ENCODE measurements at places on chromosomes 7 and 10.

- peak; percentile 70 for DNase-seq
Observed at GRCh38 chr7:66187905-66188304, 17.2 kb upstream of the TPST1 start.

DNA sequence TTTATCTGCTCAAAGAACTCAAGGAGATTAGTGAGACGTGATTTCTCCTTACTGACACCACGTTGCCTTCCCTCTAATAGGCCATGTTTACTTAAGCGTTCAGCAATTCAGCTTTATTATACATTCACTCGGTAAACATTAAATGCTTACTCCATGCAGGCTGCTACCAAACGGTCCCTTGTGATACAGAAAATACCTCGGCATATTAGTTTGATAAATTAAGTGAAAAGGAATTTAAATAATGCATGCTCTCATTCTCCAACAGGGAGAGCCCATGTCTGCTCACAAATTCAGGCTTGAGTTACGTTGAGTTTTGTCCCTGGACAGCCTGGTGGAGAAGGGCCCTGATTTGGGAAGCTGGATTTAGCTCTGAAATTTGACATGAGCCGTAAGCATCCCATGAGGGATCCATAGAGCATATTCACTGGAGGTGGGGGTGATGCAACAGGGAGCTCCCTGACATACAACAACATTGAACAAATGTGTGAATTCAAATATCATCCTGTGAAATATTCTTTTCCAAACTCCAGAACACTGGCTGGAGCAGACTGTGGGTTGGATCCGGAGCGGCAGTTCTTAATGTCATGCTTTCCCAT lies 86.3 kb downstream of the TBXAS1 start:
- no peak for DNase-seq

DNA sequence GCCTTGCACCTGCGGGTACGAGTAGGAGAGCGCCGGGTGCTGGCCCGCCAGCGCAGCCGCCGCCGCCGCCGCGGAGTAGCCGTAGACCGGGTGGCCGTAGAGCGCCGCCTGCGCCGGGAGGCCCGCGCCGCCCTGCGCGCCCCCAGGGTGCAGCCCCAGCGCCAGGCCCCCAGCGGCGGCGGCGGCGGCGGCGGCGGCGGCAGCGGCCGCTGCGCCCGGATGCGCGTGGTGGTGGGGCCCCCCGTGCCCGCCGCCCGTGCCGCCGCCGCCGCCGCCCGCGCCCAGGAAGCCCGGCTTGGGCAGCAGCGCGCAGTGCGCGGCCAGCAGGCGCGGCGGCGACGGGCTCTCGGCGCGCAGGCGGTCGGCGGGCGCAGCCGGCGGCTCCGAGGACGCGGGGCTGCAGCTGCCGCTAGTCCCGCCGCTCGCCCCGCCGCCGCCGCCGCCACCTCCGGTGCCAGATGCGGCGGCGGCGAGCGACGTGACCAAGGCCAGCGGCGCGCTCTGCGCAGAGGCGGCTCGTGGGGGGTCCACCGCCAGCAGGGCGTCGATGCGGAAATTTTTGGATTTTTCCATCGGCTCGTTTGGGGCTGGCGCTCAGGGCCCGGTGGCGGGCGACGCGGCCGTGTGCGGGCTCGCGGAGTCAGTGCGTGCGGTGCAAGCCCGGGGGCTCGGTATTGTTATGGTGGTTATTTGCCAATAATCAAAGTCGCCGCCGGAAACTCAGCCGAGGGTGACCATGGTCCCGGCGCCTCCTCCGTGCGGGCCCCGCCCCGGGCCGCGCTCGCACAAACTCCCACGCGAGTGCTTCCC lies 480 bp downstream of the MNX1 start:
- DNase-seq: no peak

DNA sequence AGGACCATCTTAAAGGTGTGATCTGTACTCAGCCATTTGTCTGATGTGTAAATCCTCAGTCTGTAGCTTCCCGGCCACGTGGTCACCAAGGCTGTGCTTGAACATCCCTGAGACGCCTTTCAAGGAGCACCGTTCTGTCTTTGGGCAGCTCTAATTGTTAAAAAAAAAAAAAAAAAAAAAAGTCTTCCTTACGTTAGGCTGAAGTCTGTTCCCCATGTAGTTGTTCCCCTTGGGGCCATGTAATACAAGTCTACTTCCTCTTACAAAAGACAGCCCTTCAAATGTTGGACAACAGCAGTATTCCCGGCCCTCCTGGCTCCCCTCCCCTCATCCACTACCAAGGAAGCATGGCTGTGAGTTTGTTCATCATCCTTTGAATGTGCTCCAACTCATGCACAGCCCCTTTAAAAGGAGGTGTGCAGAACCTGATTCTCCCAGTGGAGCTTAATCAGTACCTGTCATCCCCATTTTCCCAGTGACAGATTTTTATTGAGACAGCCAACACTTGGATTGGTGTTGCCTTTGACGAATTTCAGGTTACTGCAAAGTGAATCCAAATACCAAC lies 392.2 kb upstream of the GALNT17 start:
- DNase-seq: no peak

DNA sequence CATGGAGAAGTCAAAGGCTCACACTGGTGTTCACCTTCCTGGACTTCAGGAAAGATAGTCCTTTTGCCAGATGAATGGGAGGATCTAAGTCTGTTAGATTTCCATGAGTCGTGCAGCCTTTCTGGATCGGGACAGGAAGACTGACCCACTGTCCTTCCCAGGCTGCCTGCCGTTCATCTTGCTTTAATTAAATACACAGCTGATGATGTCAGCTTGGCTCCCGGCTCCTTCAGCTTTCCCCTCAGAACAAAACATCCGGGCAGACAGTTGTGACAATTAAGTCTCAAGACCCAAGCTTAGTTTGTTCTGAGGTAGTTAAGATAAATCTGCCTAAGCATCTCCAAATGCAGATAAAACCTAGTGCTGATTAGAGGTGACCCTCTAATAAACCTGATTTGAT lies 58.6 kb downstream of the AUTS2 start:
- peak; percentile 67 for DNase-seq

DNA sequence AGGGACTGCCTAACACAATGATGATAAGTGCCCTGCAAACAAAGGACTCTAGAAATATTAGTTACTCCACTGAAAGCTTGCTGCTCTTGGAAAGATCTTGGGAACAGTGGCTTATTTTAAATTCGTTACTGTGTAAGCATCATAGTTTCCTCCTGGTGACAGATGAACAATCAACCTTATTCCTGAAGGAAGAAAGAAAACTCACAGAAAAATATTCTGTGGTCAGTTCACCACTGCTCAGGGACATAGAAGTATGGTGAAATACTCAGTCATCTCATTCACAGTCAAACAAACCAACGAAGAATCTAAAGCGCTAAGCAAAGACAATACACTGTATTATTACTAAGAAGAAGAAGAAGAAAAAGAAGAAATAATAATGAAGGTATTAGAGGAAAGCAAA lies 27.8 kb downstream of the MKX start:
- no peak for DNase-seq

GRCh38 chr7:43318188-43318770 lies 205.8 kb downstream of the HECW1 start:
- DNase-seq: no peak

- peak; percentile 36 for DNase-seq
Observed at GRCh38 chr7:155001756-155002410, 1.0 kb downstream of the PAXIP1 start.

- DNase-seq: no peak
Observed at GRCh38 chr10:4708123-4708759, 117.8 kb upstream of the AKR1E2 start.
